ENCODE measurements at places on chromosomes 6 and 20.

DNA sequence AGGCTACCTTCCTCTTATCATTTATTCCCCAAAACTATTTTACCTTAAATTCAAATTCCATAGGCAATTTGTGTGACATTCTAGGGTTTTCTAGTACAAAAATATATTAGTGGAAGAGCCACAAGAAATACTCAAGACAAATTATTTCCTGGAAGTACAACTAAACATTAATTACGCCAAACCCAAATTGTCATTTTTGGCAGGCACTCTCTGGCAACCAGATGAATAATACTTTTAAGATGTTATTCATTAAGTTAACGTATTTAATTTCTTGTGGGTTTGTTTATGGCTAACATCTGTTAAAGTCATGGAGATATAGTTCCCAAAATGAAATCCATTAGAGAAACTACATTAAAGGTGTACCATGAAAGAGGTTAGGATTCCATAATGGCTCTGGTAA, 40.5 kb downstream of the HMGN3 start:
- DNase-seq: no peak

DNA sequence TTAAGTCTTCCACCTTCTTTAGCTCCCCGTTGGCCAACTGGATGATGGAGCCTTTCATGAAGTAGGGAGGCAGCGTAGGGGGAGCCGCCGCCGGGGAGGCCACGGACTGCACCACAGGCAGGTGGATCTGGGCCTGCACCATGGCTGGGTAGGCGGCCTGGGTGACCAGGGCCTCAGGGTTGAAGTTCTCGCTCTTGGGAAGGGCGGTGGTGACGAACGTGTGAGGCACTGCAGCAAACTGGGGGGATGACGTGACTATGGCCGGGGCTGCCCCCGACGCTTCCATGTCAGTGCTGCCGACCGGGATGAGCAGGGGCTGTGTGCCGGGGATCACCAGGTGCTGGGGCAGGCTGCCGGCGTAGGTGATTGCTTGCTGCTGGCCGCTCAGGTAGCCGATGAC, 88.1 kb downstream of the GMPR start:
- no peak for DNase-seq

DNA sequence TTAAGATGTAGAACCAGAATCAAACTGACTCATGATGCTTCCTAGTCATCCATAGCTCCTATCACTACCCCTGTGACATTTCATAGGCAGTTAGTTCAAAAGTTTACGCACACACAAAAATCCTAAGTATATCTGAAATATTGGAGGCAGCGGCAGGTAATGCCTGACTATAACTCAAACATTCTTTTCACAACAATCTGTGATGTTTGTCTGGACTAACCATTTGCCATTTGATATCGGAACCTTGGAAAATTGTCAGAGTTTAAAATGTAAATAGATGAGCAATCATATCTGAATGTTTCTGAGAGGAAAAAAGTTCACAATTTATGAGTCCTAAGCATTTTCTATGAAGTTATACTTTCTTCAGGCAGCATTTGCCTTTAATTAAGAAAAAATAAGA, 1078.2 kb downstream of the EPHA7 start:
- DNase-seq: no peak

DNA sequence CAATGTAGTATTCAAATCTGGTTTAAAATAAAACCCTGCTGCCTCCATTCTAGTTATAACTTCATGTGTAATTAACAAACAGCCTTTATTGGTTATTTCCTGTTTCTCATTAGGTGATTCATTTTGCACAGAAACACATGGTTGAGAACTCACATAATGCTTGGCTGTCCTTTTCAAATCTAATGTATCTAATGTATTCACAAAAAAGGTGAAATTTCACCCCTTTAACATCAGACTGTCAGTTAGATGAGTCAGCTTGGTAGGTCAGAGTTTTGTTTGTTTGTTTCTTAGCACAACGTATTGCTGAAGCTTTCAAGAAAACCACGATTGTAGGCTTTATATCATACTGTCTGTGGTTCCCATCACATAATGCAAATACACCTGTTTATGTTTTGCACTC, 78.7 kb upstream of the TMEM30A start:
- DNase-seq: no peak

GRCh38 chr6:107704347-107705013, 119.6 kb downstream of the SCML4 start:
- DNase-seq: no peak

- DNase-seq: no peak
These were observed 60.3 kb upstream of the PTPN1 start for GRCh38 chr20:50449738-50450492.

DNA sequence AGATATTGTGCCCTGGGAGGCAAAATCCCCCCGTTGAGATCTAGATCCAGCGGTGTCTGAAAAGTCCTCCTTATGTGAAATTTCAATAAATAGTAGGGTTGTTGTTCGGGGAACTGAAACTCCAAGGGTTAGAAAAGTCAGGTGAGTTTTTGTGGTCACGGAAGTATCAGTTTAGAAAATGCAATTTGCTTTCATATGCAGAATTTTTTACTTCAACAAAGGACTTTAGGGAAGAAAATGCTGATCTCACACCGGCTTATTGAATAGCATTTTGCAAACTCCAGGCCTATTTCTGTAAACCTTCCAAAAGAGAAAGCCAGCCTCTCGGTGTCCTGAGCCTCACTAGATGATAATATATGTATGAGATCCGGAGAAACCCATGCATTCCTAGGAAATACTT, 254.7 kb downstream of the TSHZ2 start:
- DNase-seq: no peak

GRCh38 chr6:49579649-49580048, 29.2 kb downstream of the C6orf141 start:
- DNase-seq: no peak

DNA sequence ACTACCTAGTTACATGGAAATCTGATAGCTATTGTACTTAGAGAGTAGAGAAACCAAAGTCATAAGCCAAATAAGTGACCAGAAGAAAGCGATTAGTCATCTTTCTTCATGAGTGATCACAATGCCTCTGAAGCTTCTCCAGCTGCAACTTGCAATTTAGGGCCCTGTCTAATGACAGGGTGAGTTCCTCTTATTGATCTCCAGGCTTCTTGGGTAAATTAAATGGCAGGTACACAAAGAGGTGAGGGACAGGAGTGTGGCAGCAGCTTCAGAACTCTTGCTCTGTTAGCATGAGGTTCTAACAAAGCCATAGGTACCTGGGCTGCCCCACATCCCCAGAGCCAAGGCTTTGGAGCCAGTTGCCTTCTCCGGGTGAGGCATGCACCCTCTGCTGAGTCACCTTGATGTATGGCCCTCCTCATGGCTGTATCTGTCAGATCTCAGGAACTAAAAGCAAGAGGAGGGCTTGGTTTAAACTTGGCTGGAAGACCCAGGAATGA, 60.8 kb downstream of the PRDM1 start:
- no peak for DNase-seq

- no peak for DNase-seq
These were observed 31.4 kb downstream of the TBC1D32 start for GRCh38 chr6:121302882-121303281.

DNA sequence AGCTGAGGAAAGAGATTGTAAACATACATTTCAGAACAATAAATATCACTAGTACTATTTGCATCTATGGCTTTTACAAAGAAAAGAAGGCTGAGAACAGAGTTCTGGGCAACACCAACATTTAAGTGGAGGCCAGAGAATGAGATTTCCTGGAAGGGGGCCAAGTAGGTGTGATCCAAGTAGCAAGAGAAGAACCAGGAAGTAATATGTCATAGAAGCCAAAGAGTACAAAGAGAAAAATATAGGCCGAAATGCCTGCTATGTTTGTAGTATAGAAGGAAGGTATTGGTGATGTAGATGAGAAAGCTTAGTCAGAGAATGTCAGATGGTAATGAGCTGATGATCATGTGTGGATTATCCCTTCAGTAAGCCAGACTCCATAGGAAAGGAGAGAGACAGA, 94.5 kb downstream of the PERP start:
- DNase-seq: no peak

DNA sequence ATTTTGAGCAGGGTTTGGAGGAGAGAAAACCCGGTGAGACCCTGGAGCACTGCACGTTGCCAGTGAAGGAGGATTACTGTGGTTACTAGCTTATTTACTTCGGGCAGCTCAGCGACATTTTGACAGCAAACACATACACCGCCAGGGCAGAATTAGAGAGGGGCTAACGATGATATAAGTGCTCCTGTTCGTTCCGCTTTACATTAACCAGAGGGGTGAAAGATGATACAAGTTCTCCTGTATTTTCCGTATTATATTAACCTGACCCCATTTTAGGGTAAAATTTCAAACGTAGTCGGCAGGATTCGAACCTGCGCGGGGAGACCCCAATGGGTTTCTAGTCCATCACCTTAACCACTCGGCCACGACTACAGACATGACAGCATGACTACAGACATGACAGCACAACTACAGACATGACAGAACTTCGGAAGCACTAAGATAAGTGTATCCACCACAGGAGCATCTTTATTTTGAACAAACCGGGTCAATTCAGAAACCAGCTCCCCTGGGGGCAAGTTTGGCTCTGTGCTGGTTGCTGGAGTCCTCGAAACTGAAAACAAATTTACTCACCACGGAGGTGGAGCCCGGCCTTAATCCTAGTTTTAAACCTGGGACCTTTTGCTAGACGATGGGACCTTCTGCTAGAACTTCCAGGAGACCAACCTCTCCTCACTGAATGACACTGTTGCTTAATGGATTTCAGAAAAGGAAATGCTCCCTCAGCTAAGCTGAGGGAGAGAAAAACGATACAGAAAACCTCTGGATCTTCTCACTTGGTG, 80.4 kb upstream of the ZNF184 start:
- no peak for DNase-seq
